ENCODE measurements at places on chromosomes 5 and 9.

DNA sequence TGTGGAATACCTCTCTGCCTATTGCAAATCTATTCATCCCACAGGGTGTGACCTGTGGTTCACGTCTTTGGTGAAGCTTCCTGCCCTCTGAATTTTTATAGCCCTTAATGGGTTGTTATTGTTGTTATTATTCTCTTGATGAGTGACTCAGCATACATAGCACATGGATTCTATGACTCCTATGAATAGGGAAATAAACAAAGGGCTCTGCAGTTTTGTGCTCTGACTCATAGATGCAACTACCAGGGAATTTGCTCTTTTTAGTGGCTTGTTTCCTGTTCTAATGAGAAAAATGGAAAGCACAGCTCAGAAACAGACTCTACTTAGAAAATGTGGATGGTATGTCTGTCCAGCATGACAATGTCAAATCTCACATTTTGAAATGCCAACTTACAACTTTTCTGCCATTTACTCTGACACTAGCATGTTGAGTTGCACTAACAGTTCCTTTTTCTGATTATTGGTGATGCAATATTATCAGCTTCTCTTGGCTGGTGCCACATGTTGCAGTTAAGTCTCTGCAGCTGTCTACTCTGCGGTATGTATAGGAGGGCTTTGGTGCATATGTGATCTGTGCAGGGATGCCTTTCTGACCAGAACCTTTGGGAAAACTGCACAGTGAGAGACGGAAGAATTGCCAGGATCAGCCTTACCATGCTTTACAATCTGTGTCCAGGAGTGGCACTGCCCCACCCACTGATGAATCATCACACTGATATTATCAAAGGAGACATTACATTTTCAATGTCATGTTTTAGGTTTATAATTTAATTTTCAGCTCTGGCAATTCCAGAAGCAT lies 996.4 kb upstream of the WWC1 start:
- DNase-seq = no peak

GRCh38 chr9:78144663-78145377 lies 91.1 kb upstream of the CEP78 start:
- no peak for DNase-seq

DNA sequence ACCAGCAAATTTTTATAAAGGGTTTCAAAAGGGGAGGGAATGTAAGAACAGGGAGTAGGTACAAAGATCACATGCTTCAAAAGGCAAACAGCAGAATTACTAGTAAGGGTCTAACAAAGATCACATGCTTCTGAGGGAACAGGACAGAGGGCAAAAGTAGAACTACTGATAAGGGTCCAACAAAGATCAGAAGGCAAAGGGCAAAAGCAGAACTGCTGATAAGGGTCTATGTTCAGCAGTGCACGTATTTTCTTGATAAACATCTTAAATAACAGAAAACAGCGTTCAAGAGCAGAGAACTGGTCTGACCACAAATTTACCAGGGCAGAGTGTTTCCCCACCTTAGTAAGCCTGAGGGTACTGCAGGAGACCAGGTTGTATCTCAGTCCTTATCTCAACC lies 469.5 kb upstream of the PIK3R1 start:
- no peak for DNase-seq

DNA sequence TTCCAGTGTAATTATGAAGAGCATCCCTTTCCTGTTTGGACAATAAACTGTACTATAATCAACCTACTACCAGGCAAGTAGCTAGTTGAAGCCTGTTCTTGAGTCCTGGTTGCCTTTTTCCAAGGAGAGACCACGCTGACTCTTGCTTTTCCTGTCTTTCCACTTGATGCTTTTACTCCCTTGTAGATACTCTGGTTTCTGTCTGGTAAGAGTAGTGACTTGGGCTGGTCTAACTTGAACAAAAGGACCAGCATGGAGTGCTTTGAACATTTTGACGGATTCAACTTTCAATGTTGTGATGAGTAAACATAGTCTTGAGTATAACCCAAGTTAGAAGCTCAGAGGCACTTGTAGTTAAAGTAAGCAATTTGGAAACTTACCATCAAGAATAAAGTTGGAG lies 464.3 kb downstream of the GADD45G start:
- no peak for DNase-seq

GRCh38 chr5:154480847-154481246 lies 2.8 kb upstream of the HAND1 start:
- no peak for DNase-seq

DNA sequence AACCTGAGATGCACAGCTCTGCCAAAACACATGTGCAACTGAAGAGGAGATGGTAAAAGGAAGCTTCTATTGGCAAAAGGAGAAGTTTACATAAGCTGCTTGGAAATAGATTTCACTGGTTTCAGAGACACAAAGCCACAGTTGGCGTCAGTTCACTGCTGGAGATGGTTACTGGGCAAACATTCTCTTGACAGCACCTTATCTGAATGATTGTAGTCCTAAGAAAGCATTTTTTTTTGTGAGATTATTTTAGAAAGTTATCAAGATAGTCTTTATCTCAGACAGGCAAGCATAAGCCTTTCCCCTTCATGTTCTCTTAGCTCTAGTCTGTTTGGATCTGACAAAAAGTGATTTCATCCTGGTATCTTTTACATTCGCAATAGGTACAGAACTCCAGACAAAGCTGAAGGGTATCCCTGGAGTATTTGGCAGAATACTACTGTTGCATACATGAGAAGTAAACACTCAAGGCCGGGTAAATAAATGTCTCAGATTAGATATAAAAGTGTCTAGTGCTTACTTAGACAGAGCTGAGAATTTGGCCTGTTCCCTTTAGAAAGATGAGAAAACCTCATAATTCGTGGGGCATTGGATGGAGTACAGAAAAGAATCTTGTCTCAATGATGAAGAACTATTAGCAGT lies 1668.0 kb upstream of the NUDT12 start:
- DNase-seq = no peak

DNA sequence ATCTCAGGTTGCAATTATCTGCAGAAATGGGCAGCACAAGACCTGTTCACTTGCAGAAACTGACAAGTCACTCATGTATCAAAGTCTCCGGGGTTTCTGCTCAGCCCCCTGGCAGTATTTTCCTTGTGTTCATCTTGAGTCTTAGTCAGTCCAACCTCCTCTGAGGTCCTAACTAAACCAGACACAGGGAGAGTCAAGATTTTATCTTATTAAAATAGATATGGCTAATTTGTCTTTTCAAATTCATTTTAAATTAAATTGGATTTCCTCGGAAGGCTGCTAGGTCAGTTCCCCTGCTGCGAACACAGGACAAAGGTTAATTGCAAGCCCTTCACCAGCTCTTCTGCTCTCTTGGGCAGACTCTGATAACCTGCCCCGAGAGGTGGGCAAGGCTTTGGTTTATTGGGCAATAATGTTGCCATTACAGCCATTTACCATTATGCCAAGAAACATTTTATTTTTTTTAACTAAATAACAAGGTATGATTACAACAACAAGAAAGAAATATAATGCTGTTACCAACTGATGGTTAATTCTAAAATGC lies 103.5 kb downstream of the MAPKAP1 start:
- DNase-seq = no peak

DNA sequence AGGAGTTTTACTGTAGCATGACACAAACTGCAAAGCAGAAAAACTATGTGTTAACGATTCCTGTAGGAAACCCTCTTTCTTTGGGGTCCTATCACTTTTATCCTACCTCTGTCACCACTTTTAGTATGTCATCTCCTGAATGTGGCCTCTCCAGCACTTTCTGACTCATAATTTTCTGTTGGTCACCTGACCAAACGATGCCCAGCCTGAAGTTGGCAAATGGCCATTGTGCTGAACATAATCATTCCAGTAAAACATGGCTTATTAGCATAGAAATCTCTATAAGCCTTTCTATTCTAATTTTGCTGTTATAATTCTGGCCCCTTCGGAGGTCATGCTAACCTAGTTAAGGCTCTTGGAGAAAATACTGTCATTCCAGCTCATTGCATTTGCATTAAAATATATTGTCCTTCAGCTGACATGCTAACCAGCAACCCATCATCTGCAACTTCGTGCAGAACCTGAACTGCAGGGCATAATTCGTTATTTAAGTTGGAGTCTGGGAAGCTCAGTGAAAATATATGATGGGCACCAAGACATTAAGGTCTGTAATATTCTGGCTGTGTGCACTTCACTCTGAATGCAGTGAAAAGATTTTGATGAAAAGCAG lies 140.3 kb downstream of the NMUR2 start:
- no peak for DNase-seq

GRCh38 chr9:125238915-125239446 lies 2.2 kb downstream of the HSPA5 start:
- no peak for DNase-seq

DNA sequence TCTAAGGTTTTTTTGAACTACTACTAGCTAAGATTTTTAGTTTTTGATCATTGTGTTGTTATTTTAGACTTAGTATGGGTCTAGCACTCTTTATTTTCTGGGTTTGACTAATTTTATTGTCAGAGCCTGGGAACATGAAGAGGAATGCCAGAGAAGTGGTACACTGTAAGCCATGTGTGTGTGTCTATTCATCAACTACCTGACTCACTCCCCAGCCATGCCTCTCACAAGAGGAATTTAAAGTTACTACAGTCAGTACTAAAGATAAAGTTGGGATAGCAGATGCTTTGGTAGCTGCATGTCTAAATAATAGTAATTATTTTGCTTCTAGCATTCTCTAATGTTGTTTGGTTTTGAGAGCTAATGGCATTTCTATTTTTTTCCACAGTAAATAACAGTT lies 264.8 kb downstream of the CSNK1G3 start:
- DNase-seq = no peak

GRCh38 chr9:124493794-124494479 lies 13.3 kb downstream of the NR5A1 start:
- DNase-seq = no peak

- DNase-seq = no peak
Measured at GRCh38 chr5:170131235-170131634, 25.5 kb downstream of the FOXI1 start.

DNA sequence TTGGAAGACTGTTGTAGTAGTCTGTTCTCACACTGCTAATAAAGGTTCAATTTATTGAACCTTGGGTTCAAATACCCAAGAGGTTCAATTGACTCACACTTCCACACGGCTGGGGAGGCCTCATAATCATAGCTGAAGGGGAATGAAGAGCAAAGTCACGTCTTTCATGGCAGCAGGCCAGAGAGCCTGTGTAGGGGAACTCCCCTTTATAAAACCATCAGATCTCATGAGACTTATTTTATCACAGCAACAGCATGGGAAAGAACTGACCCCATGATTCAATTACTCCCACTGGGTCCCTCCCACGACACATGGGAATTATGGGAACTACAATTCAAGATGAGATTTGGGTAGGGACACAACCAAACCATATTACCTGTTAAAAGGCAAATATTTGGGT lies 268.2 kb downstream of the TMEM167A start:
- no peak for DNase-seq

- DNase-seq = no peak
Measured at GRCh38 chr9:83041771-83042170, 21.2 kb downstream of the RASEF start.

GRCh38 chr5:72107131-72107900 lies at the start of gene MAP1B:
MAP1B (plus strand) TSS chr5:72107475; CDS start chr5:72107532, 57 bp downstream.
- no peak for DNase-seq

Data from stimulated activated CD8-positive, alpha-beta memory T cell treated with anti-CD3 and anti-CD28 coated beads, Interleukin-7, amount 100 ng/mL, for 4 hours (primary cell).